Colonic mucosa (tissue), 4 donors: ENCODE measurements at places on chromosomes 6 and 20. TPM values are rescaled to one million over a fixed set of nuclear protein-coding genes. Genes with fewer than 3 reads are reported as not detected.

Gene KIF13A
- 43.7 TPM for total RNA-seq

Gene SCUBE3
- 0.20 TPM for total RNA-seq

Gene MUC21
- total RNA-seq: not detected

Gene PLA2G7
- total RNA-seq: 2.9 TPM

Gene BMP6
- total RNA-seq: 0.62 TPM

Gene UBE2J1
- 32.1 TPM for total RNA-seq

Gene HLA-DRB1
- 39.3 TPM for total RNA-seq

Gene BACH2
- 1.2 TPM for total RNA-seq

Gene PRELID3B
- total RNA-seq: 138 TPM

Gene MYL9
- total RNA-seq: 582 TPM

Gene RNF144B
- total RNA-seq: 4.4 TPM

Gene HLA-DQB2
- total RNA-seq: 0.40 TPM

Gene TP53INP2
- 38.1 TPM for total RNA-seq

Gene TGIF2
- total RNA-seq: 7.3 TPM

Gene PDYN
- total RNA-seq: not detected

Gene GSTA2
- total RNA-seq: 0.22 TPM

Gene SAMD5
- 11.8 TPM for total RNA-seq

Gene SLC22A23
- total RNA-seq: 85.7 TPM

Gene FAM83C
- total RNA-seq: not detected

Gene SEMG1
- total RNA-seq: 0.42 TPM

Gene RPN2
- total RNA-seq: 154 TPM
